ENCODE measurements at places on chromosomes 12 and 14.

DNA sequence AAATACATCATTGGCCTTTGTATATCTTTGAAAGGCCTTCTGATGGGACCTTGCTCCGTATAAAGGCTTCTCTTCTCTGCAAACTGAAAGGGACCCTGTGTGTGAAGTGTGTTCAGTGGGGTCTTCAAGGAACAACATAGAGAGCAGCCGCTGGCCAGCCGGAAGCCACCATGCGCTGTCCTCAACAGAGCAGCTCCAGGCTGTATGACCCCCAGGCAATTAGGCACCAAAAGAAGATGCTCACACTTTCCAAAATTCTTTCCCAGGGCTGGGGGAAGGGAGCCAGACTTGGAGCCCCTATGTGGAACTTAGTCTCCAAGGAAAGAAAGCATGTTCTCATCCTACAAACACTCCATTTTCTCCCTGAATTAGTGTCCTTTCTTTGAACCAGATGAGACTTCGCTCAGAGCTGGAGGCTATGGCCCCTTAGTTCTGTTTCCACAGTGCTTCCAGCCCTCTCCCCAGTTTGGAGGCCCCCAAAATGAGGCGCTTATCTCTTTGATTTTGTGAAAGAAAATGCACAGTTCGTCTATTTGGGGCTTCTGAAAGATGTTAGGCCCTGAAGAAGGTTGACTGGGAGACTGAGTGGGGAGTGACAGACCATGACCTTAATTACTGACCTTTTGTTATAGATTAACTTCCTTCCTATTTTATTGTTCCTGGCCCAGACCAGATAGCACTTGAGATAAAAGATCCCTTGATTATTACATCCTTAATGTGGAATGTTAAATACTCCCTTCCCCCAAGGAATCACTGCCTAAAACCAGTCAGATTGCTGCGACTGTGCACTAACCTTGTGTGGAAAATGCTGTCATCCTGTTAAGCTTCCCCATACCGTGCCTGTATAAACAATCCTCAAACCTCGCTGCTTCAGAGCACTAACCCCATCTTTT, 128.3 kb upstream of the FGD4 start:
- DNase-seq, result no peak

DNA sequence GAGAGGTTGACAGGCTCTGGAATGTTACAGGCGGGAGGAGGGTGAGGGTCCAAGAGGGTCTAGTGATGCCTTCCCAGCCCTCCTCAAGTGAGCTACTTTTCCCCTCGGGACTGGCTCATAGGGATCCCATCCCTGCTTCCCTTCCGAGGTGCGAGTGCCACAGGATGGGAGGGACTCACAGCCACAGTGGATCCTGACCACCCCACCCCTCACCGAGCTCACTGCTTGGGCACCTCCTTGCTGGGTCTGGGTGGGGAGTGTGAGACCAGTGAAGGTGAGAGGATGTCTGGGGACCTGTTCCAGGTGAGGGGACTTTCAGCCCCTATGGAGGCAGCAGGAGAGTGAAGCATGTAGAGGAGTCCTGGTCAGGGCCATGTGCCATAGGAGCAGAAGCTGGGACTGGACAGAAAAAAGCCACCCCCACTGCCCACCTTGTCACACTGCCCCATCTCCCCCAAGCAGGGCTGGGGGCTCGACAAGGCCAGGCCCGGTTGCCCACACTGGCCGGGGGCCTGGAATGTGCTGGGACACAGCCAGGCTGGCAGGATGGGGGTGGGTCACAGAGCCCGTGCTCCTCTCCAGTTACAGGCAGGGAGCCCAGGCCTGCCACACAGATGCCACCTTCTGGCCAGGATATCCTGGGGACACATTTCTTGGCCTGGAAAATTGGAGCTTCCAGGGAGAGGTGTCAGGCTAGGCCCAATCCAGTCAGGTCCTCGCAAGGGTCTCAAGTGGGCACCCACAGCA, 1.7 kb upstream of the TNS2 start:
- DNase-seq, result no peak

DNA sequence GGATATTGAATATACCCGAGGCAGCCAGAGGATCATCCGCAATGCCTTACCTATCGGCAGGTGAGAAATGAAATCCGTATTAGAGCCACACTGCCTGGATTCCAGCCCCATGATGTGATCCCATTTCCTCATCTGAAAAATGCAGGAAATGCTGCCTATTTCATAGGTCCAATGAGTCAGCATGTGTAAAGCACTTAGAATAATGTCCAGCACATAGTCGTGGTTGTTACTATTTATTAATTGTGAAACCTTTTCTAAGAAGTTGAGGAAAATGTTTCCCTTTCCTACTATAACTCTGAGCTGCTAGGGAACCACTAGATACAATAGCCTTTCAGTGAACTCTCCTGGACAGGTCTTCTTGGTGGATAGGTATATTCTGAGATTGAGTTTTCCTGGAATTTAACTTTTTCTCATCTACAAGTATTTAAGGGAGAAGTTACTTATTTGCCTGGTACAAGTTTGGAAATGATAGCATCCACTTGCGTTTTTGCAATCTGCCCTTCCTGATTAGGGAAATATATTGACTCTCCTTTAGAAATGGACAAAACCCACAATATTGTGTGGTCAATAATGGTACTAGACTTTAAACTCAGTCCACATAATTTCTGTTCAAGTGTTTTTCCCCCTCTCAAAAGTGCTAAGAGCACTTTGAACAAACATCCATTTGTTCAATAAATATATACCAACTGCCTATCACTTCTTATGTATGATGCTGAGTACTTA, 12.2 kb downstream of the POLR3B start:
- DNase-seq, result no peak

- DNase-seq, result no peak
Measured at GRCh38 chr12:18382236-18382885, 121.0 kb downstream of the PIK3C2G start.

GRCh38 chr14:102878970-102879460, 43.4 kb upstream of the AMN start:
- no peak for DNase-seq

DNA sequence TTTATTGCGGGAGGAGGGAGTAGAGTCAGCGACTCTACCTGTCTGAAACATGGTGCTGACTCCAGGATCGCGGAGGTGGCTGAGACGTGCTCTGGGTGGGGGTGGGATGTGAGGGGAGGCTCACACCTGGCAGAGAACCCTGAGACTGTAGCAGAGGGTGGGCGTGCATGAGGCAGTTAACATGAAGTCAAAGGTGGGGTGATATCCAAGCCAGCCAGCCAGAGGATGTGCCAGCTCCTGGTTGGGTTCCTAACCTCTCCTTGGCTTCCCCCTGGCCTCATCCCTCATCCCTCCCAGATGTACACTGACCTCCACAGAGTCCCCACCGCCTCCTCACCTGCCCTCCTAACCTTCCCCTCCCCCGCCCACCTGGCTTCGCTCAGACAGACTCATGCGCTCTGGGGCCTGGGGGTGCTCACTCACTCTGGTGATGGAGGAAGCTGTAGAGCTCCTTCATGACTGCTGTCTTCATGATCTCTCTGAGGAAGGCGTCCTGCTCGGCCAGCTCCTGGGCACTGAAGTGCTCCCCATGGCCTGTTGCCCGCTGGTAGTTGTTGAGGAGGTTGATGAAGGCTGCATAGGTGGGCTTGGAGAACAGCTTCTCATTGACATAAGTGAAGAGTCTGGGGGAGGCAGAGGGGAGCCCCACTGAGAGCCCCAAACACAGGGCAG, 9.3 kb downstream of the ENDOU start:
- no peak for DNase-seq

- no peak for DNase-seq
Measured at GRCh38 chr12:92136965-92137721, 8.5 kb downstream of the BTG1 start.

- DNase-seq, result no peak
Measured at GRCh38 chr14:54975856-54976255, 51.0 kb downstream of the WDHD1 start.

DNA sequence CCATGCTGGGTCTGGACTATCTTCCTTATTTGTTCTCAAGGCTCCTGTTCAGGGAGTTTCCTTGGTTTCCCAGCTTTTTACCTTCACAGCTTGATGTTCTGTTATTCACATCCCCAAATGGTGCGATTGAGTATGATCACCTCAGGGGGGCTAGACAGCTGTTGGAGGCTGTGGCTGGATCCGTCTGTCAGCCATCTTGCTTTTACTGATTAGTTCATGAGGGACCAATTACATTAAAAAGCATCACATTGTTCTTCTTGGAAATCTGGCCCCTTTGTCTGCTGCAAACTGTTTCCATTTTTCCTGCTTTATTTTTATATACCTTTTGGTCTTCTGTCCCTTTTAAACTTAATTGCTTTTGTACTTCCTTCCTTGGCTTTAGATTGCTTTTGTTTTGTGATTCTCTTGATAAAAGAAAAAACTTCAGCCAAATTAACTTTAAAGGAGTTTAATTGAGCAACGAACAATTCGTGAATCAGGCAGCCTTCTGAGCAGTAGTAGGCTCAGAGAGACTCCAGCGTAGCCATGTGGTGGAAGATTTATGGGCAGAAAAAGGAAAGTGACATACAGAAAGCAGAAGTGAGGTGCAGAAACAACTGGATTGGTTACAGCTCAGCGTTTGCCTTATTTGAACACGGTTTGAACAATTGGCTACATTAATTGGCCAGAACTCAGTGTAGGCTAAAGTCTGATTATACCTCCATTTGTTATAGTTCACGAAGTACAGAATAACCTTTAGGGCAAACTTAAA, 208.7 kb downstream of the AEBP2 start:
- DNase-seq, result no peak

- no peak for DNase-seq
Measured at GRCh38 chr14:57884175-57884574, 18.3 kb upstream of the SLC35F4 start.

- DNase-seq, result no peak
Measured at GRCh38 chr12:94534774-94535509, 75.3 kb upstream of the CEP83 start.

DNA sequence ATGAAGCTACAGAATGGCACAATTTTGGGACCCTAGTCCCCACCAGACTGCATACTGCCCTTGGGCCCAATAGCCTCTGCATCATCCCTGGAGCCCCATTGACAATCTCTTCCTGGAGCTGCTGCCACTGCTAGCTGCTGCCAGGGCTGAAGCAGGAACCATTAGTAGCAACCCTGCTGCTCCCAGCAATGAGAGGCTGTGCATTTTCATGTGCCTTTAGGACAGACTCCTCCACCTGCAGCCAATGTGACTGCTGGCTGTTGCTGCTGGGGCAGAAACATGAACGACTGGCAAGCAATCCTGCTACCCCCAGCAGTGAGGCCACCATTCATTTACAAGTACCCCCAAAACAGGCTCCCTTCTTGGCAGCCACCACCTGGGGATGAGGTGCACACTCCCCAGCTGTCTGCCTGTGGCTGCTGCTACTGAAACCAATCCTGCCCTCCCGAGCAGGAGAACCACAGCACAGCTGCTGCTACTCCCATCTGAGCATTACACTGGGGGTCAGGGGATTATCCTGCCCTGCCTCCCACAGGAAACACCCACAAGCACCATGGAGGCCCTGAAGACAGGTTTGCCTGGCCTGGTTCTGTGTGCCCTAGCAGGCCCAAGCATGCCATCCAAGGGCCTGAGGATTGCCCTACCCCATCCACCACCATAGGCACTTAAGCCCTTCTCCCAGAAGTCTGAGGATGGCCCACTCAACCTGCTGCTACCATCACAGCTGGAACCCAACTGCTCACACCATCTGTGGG, 181.0 kb downstream of the MYRFL start:
- DNase-seq, result no peak

DNA sequence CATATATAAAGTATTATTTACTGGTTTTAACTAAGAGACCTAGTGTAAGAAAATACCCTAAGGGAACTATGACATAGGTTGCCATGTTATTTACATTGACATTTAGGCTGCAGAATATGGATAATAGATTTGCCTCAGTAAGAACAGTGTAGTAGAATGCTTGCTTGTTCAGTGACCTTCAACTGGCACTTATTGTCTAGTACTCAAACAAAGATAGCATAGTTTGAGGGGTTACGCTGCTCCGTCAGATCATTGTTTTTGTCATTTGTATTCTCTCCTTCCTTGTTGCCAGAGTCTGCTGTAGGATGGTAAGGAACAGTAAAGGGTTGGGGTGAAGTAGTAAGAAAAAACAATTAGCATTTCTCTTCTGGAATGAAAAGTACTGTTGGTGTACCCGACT, 33.2 kb downstream of the TOGARAM1 start:
- DNase-seq, result no peak

GRCh38 chr14:76289276-76289675, 86.7 kb upstream of the ESRRB start:
- DNase-seq, result no peak

GRCh38 chr14:73616831-73617230, 4.5 kb downstream of the ACOT6 start:
- DNase-seq, result no peak

- no peak for DNase-seq
Measured at GRCh38 chr12:43151441-43151981, 400.5 kb downstream of the ADAMTS20 start.

DNA sequence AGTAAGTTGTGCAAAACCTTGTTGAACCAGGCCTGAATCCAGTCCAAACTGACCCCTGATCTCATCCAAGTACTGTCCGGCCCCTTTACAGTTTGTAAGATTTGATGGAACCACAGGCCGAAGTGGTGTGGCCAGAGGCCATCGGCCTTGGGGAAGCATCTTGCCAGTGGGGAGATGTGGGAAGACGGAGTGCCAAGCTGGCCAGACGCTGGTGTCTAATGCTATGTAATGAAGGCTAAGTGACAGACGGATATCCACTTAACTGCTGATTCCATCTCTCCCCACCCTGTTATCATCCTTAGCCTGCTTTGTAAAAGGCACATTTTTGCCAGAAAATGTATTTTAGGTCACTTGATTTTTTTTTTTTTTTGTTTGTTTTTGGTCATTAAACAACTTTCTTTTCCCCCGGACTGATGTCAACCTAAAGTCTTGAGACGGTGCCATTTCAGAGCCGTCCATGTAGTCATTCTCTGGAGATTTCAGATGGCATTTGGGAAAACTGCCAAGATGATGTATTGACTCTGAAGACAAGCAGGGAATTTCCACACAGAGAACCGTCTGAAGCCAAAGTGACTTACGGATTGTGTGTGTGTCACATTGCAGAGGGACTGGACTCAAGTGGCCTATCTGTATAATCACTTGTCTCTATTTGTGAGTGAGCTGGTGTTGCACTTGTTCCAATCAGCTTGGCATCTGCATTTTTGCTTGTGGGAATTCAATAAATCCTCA, 86.5 kb upstream of the MANSC4 start:
- no peak for DNase-seq

DNA sequence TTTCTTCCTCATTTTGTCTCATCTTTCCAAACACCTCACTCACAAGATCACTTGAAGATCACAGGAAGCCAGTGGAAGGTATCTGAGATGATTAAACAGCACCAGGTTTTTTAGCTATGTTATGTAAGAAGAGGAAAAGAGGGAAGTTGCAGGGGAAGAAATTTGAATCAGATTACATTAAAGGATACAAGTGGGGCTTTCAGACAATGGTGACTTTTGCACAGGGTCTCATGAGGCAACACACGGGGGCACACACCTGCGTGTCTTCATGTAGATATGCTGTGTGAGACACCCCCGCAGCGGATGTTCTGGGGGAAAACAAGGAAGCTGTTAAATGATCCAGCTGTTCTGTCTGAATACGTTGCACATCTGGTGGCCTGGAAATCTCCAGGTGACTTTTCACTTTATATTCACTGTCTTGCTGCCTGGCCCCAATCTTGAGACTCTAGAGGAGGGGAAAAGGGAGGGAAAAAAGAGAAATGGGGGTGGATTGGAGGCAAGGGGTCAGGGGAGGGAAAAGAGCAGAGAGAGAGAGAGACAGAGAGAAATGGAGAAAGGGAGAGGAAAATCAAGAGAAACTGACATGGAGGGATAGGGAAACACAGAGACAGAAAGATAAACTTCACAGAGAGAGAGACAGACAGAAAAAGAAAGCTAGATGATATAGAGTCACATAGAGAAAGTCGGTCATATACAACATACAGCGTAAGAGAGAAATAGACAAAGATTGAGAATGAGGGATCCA, 36.3 kb upstream of the PPP1CC start:
- no peak for DNase-seq

- DNase-seq, result no peak
Measured at GRCh38 chr14:39342768-39343167, 89.5 kb downstream of the FBXO33 start.

Data from stimulated activated CD4-positive, alpha-beta T cell treated with anti-CD3 and anti-CD28 coated beads, Interleukin-1b, Interleukin-23, amount 100 ng/mL, for 4 hours (primary cell).